ENCODE measurements at places on chromosomes 6 and 20. TPM values are rescaled to one million over a fixed set of nuclear protein-coding genes. Genes with fewer than 3 reads are reported as not detected.

The RIMS1 gene
- total RNA-seq, result 0.55 TPM

The KIAA0408 gene
- 1.5 TPM for total RNA-seq

The SSTR4 gene
- not detected for total RNA-seq

The MEP1A gene
- not detected for total RNA-seq

The ZNF391 gene
- 0.89 TPM for total RNA-seq

The TREML2 gene
- 0.12 TPM for total RNA-seq

The KIF13A gene
- total RNA-seq, result 68.3 TPM

The CST1 gene
- not detected for total RNA-seq

The SLC22A2 gene
- not detected for total RNA-seq

The FAM217B gene
- total RNA-seq, result 7.9 TPM

The MATN4 gene
- not detected for total RNA-seq

The LY6G6D gene
- total RNA-seq, result not detected

The HIVEP1 gene
- 18.8 TPM for total RNA-seq

- DNase-seq, result no peak
These were observed 229.3 kb downstream of the GRM1 start for GRCh38 chr6:146258206-146258605.

GRCh38 chr6:4136354-4136831, 1.0 kb upstream of the ECI2 start:
- DNase-seq, result no peak

- DNase-seq, result no peak
These were observed 54.1 kb upstream of the KCNG1 start for GRCh38 chr20:51076786-51077685.

DNA sequence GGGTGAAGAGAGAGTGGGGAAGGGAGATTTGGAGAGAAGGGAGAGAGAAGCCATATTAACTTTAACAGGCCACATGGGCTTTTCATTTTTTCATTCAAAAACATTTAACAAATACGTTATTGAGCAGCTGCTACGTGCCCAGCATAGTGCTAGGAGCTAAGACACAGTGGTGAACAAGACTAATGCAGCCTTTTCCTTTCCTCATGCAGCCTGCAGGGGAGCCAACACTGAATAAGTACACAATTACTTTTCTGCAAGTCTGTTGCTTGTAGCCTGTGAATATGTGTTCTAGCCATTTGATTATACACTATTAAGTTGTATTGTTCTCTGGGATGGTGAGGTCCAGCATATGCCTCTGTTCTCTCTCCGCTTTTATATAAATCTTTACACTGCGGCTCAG, 1.9 kb upstream of the BLOC1S5 start:
- DNase-seq, result no peak

DNA sequence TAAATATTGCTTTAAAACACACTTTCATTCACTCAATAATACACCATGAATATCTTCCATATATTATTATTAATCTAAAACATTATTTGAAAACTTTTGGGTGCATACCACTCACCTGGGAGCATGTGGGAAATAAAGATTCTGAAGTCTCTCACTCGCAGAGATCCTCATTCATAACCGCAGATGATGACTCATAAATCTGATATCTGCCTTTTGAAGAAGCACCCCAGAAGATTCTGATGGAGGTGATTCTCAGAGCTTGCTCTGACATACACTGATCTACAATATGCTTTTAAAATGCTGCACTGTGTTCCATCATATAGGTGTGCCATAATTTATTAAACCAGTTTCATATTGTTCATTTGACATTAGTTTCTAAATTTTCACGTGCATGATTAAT, 135.0 kb upstream of the SGK1 start:
- DNase-seq, result no peak

GRCh38 chr6:38259736-38260135, 380.0 kb downstream of the BTBD9 start:
- DNase-seq, result no peak

DNA sequence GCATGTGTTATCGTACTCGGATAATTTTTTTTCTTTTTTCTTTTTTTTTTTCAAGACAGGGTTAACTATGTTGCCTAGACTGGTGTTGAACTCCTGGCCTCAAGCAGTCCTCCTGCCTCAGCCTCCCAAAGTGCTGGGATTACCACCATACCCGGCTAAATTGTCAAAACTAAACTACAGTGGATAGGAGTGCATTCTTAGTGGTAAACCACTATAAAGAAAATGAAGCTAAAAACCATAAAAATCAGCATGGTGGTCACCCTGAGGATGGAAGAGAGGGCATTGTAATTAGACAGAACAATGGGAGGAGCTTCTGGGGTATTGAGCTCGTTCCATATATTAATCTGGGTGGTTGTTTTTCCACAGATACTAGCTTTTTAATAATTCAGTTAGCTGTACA, 6.2 kb upstream of the ZNF318 start:
- no peak for DNase-seq

- no peak for DNase-seq
These were observed 25.3 kb downstream of the NKX2-4 start for GRCh38 chr20:21372016-21372415.

GRCh38 chr20:4951299-4951698, 50.0 kb downstream of the SLC23A2 start:
- peak; percentile 64 for DNase-seq

DNA sequence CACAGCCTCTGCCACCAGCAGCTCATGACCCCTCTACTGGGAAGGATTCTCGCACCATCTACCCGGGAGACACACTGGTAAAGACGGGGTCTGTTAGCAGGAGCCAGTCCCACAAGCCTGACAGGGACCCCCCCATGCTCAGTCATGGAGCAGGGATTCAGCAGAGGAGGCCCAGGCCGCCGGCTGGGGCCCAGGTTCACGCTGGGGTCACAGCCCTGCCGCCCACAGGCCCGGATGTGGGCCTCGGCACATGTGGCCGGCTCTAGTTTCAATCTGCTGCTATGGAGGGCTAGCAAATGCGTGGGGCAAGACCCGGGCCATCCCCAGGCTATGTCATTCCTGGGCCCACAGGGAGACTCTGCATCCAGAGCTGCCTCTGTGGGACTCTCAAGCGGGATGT, 25.1 kb downstream of the PXDC1 start:
- no peak for DNase-seq

DNA sequence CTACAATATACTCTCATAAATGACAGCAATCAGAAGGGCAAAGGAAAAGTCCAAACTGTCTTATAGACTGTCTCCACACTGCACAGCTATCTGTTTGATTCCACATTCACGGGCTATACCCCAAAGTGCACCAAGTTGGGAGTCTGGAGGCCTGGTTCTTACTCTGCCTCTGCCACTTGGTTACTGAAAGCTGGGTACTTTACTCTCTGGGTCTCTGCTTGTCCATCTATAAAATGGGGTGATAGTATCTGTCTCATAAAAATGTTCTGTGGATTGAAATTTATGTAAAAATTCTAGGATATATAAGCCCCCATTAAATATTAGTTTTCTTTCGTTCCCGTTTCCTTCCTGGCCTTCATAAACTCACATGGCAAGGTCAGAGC, 86.5 kb downstream of the CD164 start:
- DNase-seq, result no peak

GRCh38 chr6:137776786-137777686, 90.0 kb upstream of the TNFAIP3 start:
- no peak for DNase-seq

GRCh38 chr20:57212534-57213276, 53.7 kb downstream of the BMP7 start:
- DNase-seq, result peak; percentile 74

GRCh38 chr20:49545572-49545971, 22.4 kb downstream of the PTGIS start:
- DNase-seq, result peak; percentile 28

DNA sequence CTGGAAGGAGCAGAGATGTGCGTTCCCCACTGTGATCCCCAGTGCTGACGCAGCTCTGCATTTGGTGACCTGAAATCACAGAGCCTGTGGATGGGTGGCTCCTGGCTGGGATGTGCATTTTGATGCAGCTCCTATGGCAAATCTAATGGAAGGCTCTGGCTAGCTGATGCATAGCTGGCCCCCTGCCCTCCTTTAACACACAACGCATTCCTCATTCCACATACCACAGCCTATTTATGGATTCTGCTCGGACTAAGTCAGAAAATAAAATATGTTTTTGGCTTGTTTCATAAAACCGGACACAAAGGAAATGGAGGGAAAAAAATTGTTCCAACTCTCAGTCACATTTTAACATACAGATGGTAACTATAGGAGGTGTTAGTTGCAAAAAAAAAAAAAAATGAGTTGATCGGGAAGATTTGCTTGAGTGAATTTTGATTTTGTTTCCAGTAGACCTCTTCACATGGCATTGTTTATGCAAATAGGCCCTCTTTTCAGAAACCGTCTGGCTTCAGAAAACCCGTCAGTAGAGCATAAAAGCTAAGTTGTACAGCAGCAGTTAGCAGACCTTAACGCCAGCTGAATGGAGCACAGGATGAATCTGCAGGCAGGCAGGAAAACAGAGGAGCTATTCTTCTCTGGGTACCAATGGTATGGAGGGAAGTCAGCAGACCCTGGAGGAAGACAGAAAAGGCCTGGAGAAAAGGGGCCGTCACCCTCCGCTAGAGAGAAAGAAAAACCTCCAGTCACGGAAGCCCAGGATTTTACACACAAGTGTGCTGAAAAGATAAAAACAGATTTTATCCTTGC, 215.4 kb downstream of the HDGFL1 start:
- no peak for DNase-seq

Data from right atrium auricular region (tissue), 2 donors.